ENCODE measurements at places on chromosomes 16 and 17. TPM values are rescaled to one million over a fixed set of nuclear protein-coding genes. Genes with fewer than 3 reads are reported as not detected.

DNA sequence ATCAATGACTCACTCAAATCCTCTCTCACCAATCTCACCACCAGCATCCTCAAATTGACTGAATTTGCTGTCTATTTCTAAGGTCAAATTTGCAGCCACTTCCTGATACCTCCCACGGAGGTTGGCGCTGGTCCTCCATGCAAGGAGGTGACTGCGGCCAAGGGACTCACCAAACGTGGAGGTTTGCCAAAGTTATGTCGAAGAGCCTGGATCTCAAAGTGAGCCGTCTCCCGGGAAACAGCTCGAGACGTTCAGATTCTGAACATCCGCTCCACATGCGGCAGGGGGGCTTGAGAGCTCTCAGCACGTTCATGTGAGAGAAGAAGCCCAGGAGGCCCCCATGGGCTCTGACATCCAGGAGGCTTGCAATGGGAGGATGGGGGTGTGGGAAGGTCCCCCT, 22.6 kb downstream of the LGALS3BP start:
- DNase-seq: no peak

The NOMO2 gene
- 66.9 TPM for total RNA-seq

The PRSS21 gene
- 0.40 TPM for total RNA-seq

GRCh38 chr16:82655072-82655714, 28.4 kb downstream of the CDH13 start:
- no peak for DNase-seq

DNA sequence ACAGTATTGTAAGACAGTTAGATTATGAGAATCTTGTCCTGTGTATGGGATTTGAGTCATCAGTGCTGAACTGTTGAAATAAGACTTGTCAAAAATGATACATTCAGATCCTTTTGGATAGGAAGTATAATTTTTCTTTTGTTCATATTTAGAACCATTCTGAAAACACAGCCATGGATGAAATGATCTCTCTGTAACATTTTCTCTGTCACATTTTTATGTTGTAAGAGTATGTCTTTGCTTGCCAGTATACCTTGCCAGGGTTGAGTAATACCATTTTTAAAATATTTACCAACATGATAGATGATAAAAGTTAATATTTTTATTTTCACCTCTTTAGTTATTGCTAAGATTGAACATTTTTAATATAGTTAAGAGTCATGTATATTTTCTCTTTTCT, 45.0 kb downstream of the NSRP1 start:
- DNase-seq: no peak

DNA sequence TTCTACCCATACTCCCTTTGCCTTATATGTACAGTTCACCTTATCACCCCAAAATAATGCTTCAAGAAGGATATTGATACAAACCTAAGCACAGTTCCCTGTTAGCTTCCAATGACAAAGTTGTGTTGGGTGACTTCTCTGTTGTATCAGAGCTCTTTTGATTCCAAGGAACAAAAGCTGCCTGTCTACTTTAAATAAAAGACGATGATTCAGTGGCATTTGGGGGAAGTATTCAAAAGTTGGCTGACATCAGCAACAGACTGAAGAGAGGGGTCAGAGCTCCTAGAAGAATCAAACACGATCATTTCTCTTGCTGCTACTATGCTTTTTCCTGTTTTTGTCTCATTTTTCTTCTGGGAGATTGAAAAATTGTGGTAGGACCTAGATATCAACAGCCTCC, 69.4 kb upstream of the CA10 start:
- DNase-seq: no peak

GRCh38 chr17:74426551-74427047, 5.3 kb upstream of the GPRC5C start:
- no peak for DNase-seq

The DOC2B gene
- total RNA-seq: 27.2 TPM

The NPIPB9 gene
- 1.6 TPM for total RNA-seq

- DNase-seq: no peak
These were observed 29.3 kb downstream of the ADCY7 start for GRCh38 chr16:50295541-50296132.

The ZG16 gene
- total RNA-seq: not detected

The PCGF2 gene
- 56.2 TPM for total RNA-seq

GRCh38 chr17:47323382-47324223, at the start of gene EFCAB13:
Gene EFCAB13 (plus strand): TSS chr17:47323955. CDS start chr17:47328354, 4,399 bp downstream.
- peak; percentile 93 for DNase-seq

GRCh38 chr17:67443931-67444595, 67.0 kb downstream of the PITPNC1 start:
- no peak for DNase-seq

DNA sequence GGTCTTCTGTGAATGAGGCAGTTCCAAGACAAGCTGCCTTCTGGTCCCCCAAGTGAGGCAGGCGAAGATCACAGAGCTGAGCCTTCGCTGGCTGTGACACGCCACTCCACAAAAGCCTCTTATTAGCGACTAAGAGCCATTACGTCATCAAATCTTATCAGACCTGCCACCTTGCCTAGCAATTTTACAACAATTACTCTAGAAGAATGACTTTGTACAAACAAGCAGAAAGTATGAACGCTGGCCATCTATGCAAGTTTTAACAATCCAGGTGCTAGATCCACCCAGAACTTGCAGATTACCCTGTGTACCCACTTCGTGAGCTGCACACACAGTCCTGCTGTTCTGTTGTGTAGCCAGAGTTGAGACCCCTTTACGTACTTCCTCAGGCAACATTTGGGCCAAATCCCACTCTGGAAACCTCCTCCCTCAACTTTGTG, 3.8 kb upstream of the ICAM2 start:
- DNase-seq: no peak

DNA sequence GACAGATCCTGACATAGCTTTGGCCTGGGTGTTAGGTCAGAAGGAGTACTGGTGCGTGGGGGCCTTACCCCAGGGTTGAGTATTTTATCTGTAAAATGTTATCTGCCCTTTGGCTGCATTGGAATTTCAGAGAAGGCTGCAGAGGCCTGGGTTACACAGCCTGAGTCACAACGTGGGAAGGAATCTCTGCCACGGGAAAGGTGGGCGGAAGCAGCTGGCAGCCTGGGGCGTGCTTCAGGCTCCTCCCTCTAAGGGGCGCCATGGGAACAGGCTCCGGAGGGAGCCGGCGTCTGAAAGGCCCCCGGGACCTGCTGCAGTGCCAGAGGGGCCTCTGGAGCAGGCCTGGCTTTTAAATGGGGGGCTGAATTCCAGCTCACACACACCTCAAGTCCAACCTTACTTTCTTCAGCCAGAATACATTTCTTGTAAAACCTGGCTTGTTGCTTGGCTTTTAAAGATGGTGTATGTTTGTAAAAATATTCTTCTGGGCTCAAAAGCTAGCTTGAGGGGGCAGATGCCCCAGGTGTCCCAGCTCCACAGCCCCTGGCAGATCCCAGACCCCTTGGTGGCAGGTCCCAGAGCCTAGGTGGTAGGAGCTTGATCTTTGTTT, 142.2 kb downstream of the RAB11FIP4 start:
- peak; percentile 74 for DNase-seq

The TNFSF12 gene
- 63.9 TPM for total RNA-seq

GRCh38 chr17:39231591-39232551, 6.1 kb upstream of the STAC2 start:
- no peak for DNase-seq

The PIEZO1 gene
- total RNA-seq: 111 TPM

DNA sequence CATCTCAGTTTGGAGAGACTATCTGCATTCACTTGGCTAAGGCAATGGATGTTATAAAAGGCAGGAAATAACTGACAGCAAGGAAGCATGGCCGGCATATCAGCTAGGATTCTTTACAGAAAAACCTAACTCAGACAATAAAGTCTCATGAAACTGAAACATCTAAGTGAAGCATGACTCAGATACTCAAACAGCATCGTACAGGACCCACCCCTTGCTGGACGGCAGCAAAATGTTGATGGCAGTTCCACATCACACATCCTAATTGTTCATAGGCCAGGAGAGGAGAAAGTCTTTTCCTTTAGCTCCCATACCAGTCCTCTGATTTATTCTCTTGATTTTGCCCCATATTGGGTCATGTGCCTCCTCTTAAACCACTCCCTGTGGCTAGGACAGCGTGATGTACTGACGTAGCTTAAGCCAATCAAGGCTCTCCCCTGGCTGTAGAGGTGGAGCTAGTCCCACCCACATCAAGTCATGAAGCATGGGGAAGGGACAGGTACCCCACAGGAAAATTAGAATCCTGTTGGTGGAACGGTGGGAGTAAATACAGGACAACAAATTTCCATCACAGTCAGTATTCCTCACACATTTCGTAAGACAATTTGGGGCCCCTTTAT, 178.9 kb downstream of the IRX3 start:
- no peak for DNase-seq

The C1QTNF8 gene
- not detected for total RNA-seq

DNA sequence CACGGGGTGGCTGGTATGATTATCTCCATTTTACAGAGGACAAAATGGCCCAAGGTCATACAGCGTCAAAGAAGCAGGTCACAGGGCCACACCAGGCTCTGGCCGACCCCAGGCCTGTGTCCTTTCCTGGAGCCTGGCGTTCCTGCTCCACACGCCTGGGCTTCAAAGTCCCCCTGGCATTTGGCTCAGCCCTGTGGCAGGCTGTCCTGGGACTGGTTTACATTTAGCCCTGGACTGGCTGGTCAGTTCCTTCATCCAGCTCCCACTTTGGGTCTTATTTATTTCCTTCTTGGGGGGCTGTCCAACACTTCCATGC, 15.3 kb downstream of the TBX2 start:
- DNase-seq: no peak

The UMOD gene
- not detected for total RNA-seq

- DNase-seq: no peak
These were observed 110.2 kb upstream of the CPHXL start for GRCh38 chr16:75836347-75837010.

DNA sequence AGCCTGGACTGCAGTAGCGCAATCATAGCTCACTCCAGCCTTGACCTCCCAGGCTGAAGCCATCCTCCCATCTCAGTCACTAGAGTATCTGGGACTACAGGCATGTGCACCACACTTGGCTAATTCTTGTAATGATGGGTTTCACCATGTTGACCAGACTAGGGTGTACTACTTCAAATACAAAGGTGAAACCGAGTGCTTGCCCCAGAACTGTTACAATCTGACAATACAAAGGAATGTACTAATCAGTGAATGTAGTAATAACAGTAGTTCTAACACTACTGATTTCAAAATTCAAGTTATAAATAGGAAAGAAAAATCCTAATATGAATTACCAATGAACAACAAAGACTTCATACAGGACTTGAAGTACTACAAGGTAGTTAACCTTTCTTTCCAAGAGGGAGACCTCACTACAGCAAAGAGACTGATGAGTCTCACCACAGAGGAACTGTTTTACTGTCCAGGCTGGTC, 24.4 kb downstream of the CRK start:
- DNase-seq: no peak

The PRAC1 gene
- total RNA-seq: not detected

DNA sequence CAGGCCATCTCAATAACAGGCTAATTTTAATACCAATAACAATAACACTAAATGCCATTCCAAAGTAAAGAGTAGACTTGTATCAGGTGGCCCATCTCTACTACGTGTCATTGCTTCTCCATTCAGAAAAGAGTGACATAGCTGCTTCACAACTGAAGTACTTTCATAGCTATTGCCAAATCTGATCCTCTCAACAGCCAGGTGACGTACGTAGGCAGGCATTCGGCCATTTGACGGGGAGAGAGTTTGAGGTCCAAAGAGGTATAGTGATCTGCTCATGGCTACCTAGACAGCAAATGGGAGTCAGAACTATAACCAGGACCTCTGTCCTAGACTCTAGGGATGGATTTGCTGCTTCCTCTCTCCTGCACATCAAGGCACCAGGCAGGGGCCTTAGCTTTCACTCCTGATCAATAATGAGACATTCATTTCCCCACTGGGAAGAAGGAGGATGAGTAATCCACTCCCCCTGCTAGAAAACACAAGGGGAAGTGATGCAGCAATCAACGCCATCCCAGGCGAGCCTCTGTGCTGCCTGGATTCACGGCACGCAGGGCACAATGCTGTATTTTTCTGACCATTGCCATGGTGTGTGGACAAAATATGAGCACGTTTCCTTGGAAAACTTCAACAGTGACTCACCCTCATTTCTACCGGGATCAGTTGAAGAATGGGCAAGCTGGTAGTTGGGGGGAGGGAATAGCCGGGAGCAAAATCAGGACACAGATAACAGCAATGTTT, 80.9 kb downstream of the SPACA3 start:
- no peak for DNase-seq

GRCh38 chr17:63240106-63240505, 206.0 kb downstream of the CYB561 start:
- no peak for DNase-seq

The KCNH6 gene
- total RNA-seq: not detected

- DNase-seq: no peak
These were observed 44.6 kb upstream of the GSE1 start for GRCh38 chr16:85568519-85568918.

GRCh38 chr17:17229416-17230384, 7.3 kb downstream of the FLCN start:
- DNase-seq: no peak

The TNFSF13 gene
- 32.7 TPM for total RNA-seq

The LRRC36 gene
- total RNA-seq: 1.5 TPM

DNA sequence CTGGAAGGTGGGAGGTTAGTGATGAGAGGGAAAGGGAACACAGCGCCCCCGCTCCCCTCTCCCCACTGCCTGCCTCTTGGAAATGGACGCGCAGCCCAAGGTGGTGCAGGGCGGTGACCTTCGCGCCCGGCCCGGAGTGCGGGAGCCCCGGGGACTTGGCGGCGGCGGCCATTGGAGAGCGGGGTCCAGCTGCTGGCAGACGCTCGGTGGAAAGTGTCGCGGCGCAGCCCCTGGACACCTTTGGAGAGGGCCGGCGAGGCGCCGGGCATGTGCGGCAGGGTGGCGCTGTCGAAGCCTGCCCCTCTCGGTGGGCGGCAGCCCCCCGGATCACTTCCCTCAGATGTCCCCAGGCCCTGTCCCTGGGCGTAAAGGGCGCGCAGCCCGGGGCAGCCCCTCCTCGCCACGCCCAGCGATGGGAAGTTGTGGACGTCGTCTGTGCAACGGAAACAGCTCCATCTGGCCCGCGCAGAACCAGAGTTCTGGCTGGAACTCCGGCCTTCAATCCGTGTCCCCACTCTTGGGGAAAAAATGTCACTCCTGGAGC, 16.7 kb downstream of the SALL1 start:
- no peak for DNase-seq

The TNRC6A gene
- total RNA-seq: 91.9 TPM

The PIK3R6 gene
- 2.1 TPM for total RNA-seq
